Renal cortex interstitium (tissue), 15 donors: ENCODE measurements at places on chromosomes 4 and X.

DNA sequence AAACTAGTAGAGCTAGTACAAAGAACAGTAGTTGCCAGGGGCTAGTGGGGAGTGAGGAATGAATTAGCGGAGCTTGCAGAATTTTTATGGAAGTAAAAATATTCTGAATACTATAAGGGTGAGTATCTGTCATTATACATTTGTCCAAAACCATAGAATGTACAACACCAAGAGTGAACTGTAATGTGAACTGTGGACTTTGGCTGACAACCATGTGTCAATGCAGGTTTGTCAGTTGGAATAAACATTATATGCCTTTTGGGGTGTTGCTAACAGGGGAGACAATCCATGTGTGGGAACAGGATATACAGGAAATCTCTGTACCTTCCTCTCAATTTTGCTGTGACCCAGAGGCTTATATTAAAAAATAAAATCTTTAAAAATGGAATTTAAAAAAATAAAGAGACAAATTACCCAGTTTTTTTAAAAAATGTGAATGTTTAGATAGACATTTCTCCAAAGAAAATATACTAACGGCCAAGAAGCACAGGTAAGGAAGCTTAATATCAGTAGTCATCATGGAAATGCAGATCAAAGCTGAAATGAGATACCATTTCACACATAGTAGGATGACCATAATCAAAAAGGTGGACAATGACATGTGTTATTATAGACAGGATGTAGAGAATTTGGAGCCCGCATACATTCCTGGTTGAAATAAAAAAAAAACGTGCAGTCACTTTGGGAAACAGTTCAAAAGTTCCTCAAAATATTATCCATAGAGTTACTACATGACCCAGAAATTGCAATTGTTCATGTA, 899.8 kb downstream of the RAB28 start:
- DNase-seq: no peak

- DNase-seq: no peak
Observed at GRCh38 chrX:118739577-118739976, 12.2 kb downstream of the IL13RA1 start.

- DNase-seq: no peak
Observed at GRCh38 chr4:19987746-19988145, 264.0 kb upstream of the SLIT2 start.

DNA sequence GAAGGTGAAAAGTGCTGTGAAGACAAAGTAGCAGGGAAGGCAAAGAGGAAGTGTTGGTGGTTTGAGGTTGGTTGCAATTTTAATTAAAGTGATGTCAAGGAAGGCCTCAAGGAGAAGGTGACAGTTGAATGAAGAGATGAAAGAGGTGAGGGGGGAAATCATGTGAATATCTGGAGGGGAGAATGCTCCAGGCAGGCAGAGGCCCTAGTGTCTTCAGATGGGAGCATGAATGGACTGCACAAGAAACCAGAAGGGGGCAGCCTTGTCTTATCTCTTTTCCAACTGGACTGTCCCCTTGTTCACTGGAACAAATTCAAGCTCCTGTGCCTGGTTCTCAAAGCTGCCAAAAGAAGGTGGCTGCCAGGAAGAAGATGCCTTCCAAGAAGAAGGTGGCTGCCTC, 68.4 kb downstream of the MAOB start:
- DNase-seq: no peak

DNA sequence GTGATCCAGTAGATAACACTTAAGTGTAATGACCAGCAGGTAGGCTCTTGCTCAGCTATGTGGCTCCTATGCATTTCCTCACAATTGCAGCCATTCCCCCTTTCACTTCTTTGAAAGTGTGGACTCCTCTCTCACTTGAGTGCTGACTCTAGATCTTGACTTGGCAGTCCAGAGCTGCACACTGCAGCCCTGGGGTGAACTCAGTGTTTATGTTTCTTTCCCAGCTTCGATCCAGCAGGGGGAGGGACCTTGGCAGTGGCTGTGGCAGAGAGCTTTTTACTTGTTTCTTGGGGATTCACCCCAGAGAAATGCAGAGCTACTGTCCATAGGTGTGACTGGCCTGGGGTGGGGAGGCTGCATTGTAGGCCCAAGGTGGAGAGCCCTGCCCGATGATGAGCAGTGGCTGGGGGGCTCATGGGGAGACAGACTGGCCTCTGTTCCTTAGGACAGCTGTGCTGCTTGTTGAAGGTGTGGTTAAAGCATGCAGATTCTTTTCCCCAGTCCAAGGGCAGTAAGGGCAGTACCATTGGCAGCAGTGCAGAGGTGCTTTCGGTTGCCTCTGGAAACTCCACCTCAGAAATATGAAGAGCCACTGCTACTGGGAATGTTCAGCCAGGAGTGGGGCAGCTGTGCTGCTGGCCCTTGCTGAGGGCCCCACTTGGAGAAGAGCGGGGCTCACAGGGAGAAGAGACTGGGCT, 134.7 kb downstream of the SH3BGRL start:
- no peak for DNase-seq
